Activated CD8-positive, alpha-beta T cell treated with anti-CD3 and anti-CD28 coated beads for 36 hours (primary cell): ENCODE measurements at places on chromosomes 3 and 15.

GRCh38 chr3:46399098-46399497 lies 7.8 kb downstream of the CCR5AS start:
- H3K36me3 ChIP-seq: no peaks in the 10 kb centered on the region
- no peak overlapping the region for H3K4me3 ChIP-seq
- H3K4me1 ChIP-seq: peaks cover 10% of the 10 kb centered on the region
- DNase-seq: no peak
- H3K27ac ChIP-seq: no peak overlapping the region

DNA sequence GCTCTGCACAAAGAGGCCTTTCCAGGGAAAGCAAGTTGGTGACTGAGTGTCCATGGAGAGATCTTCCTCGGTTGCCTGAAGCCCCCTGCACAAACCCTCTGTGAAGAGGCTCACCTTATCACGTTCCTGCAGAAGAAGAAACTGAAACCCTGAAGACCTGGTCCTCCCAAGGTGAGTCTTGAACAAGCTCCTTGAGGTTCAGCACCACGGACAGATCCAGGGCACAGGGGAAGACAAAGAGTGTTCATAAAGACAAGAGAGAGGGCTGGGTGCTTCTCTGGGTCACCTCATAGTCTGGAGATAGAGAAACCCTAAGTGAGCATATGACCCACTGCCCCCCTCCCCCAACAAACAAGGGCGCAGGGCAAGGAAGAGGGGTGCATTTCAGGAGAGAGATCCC lies 21.7 kb upstream of the TBC1D21 start:
- H3K36me3 ChIP-seq: no peaks in the 10 kb centered on the region
- H3K27me3 ChIP-seq: peaks cover 15% of the 10 kb centered on the region
- no peaks in the 10 kb centered on the region for H3K4me1 ChIP-seq
- no peak overlapping the region for H3K4me3 ChIP-seq
- no peak overlapping the region for H3K27ac ChIP-seq

- peaks cover 37% of the 10 kb centered on the region for H3K36me3 ChIP-seq
- peaks cover 14% of the 10 kb centered on the region for H3K4me1 ChIP-seq
- DNase-seq: no peak
Observed at GRCh38 chr3:50288387-50289007, 3.7 kb downstream of the IFRD2 start.

DNA sequence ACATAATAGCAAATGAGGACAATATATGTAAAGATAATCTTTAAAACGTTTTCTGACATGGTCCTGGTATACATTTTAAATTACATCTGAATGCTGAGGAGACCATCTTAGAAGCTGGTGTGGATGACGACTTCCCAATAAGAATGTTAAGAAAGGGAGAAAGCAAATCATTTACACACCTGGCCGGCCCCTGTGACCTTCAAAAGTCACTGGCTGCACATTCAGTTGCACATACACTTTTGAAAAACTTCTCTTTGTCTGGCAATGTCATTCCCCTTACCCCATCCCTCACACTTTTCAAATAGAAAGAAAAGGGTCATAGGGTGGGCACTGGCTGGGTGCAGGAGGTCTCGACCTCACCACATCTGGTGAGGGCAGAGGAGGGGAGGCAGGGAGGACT lies 391.0 kb downstream of the MECOM start:
- DNase-seq: no peak
- peaks cover 3% of the 10 kb centered on the region for H3K27me3 ChIP-seq
- no peak overlapping the region for H3K27ac ChIP-seq

DNA sequence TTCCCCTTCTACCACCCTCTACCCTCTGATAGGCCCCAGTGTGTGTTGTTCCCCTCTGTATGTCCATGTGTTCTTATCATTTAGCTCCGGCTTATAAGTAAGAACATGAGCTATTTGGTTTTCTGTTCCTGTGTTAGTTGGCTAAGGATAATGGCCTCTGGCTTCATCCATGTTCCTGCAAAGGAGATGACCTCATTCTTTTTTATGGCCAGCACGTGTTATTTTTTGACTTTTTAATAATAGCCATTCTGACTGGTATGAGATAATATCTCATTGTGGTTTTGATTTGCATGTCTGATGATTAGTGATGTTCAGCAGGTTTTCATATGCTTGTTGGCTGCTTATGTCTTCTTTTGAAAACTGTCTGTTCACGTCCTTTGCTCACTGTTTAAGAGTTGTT lies 63.1 kb upstream of the NPHP3 start:
- H3K4me1 ChIP-seq: no peaks in the 10 kb centered on the region
- H3K36me3 ChIP-seq: no peaks in the 10 kb centered on the region
- peaks cover 8% of the 10 kb centered on the region for H3K27me3 ChIP-seq
- H3K4me3 ChIP-seq: no peak overlapping the region

DNA sequence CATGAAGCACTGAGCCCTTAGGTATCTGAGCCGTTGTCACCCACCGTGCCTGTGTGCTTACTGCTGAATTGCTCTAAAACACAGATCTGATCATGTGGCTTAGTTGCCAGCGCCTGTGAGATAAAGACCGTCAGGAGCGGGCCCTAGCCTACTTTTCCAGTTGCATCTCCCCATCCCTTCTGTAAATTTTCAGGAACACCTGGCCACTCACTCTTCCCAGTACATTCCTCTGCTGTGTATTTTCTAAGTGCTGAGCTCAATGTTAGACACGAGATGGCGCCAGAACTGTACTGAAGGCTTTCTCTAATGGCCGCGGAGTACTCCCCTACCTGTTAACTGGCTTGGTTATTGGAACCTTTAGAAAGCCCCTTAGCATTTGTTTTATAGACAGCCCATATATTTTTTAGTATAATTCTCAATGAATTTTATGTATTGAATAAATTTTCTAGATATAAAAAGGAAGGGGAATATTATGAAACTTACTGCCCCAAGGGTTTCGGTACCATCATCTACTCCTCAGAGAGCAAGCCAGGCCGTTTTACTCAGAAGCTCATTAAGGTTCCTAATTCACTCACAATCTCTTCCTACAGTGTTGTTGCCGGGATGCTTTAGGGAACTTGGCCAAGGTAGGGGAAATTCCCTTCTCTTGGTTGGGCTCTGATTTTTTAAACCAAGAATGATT lies 16.7 kb upstream of the WNT7A start:
- DNase-seq: peak; percentile 71
- peaks cover 20% of the 10 kb centered on the region for H3K36me3 ChIP-seq
- no peak overlapping the region for H3K27ac ChIP-seq
- H3K27me3 ChIP-seq: no peaks in the 10 kb centered on the region
- peak overlapping the region; percentile 83 for H3K4me3 ChIP-seq
- H3K4me1 ChIP-seq: peaks cover 10% of the 10 kb centered on the region

DNA sequence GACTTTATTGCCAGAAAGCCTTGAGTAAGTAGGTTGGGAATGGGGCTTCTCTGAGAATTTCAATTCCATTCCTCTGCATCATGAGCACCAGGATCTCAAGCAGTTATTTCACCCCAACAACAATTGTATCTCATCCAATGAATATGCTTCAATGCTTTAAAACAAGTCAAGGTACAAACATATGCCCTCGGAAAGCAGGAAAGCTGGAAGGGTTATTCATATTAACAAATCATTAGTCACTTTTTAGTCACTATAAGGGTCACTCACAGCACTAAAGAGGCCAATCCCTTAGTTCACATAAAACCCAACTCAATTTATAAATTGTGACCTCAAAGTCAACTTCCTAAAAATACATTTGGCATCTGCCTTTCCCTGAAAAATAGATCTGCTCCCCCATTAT lies 16.2 kb downstream of the MB21D2 start:
- peaks cover 9% of the 10 kb centered on the region for H3K36me3 ChIP-seq
- H3K4me1 ChIP-seq: peaks cover 24% of the 10 kb centered on the region
- no peak overlapping the region for H3K4me3 ChIP-seq
- no peak overlapping the region for H3K27ac ChIP-seq

DNA sequence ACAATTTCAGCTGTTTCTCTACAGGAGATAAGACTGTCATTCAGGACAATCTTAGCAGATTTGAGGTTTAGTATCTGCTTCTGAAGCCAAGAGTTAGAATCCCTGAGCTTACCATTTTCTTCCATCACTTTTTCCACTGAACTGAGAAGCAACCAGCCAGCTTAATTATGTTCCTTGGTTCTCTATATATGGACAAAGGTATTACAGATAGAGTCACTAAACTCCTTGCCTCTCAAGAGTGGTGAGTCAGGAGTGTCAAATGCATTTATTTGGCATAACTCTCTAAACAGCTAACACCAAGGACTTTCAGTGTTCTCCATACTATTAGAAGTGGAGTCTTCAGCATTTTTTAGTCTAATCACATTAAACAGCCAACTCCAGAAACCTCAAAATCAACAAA lies 239.3 kb downstream of the ALCAM start:
- no peak overlapping the region for H3K4me3 ChIP-seq
- no peaks in the 10 kb centered on the region for H3K27me3 ChIP-seq
- H3K4me1 ChIP-seq: no peaks in the 10 kb centered on the region
- no peak for DNase-seq
- H3K27ac ChIP-seq: no peak overlapping the region
- H3K36me3 ChIP-seq: no peaks in the 10 kb centered on the region

DNA sequence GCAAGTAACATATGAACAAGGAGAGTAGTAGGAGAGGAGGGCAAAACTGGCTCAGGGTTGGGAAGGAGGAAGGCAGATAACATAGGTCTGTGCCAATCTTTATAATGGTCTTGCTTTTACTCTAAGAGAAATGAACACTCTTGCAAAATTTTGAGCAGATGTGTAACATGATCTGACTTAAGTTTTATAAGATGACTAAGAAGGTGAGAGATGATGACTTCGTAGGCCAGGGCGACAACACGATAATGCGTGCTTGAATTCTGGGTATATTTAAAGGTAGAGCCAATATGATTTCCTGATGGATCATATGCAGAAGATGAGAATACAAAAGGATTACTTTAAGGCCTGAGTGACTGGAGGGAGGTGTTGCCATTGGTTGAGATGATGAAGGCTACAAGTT lies 265.4 kb upstream of the KCNMB2 start:
- no peak overlapping the region for H3K27ac ChIP-seq
- DNase-seq: no peak
- H3K27me3 ChIP-seq: peaks cover 1% of the 10 kb centered on the region
- H3K4me3 ChIP-seq: no peak overlapping the region
- H3K4me1 ChIP-seq: no peaks in the 10 kb centered on the region
- H3K36me3 ChIP-seq: no peaks in the 10 kb centered on the region

DNA sequence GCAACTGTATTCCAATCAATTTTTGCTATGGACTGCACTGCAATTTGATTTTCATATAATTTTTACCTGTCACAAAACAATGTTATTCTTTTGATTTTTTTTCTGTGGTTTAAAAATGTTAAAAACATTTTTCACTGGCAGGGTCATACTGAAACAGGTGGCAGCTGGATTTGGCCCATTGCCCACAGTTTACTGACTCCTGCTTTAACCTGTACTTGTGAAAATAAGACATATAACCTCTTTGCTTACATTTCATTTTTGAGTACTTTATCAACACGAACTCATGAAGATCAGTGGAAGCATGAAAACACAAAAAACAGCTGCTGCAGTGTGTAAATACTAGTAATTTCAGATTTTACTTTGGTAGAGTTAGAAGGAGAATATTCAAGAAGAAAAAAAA lies 313.1 kb downstream of the WDR72 start:
- no peak overlapping the region for H3K27ac ChIP-seq
- H3K4me3 ChIP-seq: no peak overlapping the region
- no peaks in the 10 kb centered on the region for H3K27me3 ChIP-seq
- no peaks in the 10 kb centered on the region for H3K36me3 ChIP-seq
- no peak for DNase-seq

GRCh38 chr3:37324850-37325321 lies 150.5 kb upstream of the LRRFIP2 start:
- no peaks in the 10 kb centered on the region for H3K27me3 ChIP-seq
- H3K36me3 ChIP-seq: peaks cover 65% of the 10 kb centered on the region
- H3K4me3 ChIP-seq: no peak overlapping the region

DNA sequence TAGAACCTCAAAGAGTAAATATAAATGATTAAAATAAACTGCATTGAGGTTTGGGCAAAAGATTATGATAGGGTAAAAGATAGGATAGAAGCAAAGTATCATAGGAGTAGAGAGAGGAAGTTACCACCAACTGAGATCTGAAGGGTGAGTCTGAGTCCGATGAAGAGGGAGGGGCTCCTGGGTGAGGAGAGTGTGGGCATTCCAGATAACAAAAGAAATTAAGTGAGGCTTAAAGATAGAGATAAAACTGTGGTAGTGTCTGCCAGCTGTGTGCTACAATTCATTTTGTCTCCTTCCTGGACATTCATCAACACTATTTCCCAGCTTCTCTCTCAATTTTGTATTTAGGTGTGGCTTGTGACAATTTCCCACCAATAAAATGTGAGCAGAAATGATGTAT lies 343.0 kb upstream of the PLSCR5 start:
- H3K36me3 ChIP-seq: no peaks in the 10 kb centered on the region
- H3K4me1 ChIP-seq: no peaks in the 10 kb centered on the region
- no peak overlapping the region for H3K4me3 ChIP-seq
- H3K27me3 ChIP-seq: no peaks in the 10 kb centered on the region
- no peak for DNase-seq
- H3K27ac ChIP-seq: no peak overlapping the region
